ENCODE measurements at places on chromosomes 6 and 20.

GRCh38 chr6:143157131-143157530, 96.4 kb downstream of the AIG1 start:
- no peak for DNase-seq

GRCh38 chr6:26575494-26575939, 21.2 kb upstream of the ABT1 start:
- no peak for DNase-seq

GRCh38 chr6:28758818-28759235, 165.0 kb downstream of the TRIM27 start:
- DNase-seq: no peak

DNA sequence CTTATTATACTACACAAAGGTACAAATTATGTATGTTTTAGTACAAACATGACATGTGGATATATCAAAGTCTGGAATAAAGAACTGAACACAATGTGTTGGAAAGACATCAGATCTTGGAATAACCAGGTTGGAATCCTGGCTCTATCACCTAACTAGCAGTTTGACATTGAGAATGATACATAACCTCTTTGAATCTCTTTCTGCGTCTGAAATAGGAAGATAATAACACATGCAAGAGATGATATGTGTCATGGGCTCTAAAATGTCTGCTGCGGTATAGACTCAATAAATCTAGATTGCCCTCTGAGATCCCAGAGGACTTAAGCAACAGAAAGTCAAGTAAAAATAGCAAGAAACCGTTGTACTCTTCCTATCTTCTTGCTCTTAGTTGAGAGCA, 66.8 kb upstream of the CCN2 start:
- DNase-seq: no peak

GRCh38 chr6:126632271-126632670, 292.4 kb downstream of the CENPW start:
- no peak for DNase-seq

GRCh38 chr6:25302151-25302550, 23.0 kb downstream of the CARMIL1 start:
- DNase-seq: no peak

DNA sequence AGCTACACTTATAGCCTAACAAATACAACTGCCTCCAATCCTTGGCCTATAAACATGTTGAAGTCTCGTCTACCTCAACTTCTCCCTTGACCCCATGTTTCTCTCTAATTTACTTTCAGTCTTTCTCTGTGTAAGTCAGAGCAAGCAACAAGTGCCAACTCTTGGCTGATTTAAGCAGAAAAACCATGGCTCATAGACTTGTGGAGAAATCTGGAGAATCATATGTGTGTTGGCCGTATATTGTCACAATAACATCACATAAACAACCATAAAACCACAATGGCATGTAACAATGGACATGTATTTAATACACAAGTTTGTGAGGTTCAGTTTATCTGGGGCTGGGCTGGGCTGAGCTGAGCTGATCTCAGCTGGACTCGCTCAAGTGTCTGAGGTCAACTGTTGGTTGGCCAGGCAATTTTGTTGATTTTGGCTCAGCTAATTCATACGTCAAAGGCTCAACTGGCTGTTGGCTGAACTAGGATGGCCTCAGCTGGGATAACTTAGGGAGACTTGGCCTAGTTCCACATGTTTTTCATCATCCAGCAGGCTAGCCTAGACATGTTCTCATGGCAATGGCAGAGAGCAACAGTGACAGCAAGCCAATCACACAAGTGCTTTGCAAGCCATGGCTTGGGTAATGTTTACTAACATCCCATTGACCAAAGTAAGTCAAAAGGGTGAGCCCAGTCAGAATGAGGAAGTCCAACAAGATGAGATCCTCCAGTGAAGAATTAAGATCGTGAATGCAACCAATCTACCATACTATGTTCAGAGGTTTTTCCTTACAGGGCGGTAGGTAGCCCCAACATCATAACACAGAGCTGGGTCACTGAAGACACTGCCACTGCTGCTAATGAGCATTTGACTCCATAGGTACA, 12.9 kb upstream of the TBC1D22B start:
- peak; percentile 98 for DNase-seq

DNA sequence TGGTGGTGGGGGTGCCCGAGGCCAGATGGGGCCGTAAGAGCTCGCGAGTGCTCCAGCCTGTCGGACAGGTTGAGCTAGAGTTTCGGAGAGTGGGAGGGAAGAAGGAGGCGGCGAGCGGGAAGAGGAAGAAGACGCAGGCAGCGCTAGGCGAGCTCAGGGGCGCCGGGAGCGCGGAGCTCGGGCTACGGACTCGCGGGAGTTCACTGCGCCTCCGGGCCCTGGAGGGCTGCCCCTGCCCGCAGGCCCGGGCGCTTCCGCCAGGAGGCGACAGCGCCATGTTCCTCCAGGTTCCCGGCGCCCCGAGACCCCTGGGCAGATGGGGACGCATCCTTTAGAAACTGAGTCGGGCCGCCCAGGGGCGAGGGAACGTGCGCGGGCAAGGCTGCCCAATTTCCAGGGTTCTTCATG, 984 bp downstream of the TFAP2C start:
- no peak for DNase-seq

DNA sequence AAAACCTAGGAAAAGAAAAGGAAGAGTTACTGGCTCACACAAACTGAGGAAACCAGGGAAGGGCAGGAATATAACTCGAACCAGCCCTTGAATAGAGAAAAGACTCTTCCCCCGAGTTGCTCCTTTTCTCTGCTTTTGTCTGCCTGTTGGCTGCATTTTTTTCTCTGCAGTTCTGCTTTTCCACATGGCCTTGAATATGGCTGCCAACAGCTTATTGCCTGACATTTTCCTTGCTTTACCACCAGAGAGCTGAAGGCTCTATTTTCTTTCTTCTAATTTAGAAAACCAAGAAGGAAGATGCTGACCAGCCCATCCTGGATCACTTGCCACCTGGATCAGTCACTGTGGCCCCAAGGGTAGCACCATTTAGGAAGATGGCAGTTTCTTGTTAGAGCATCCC, 164.8 kb upstream of the MAN1A1 start:
- no peak for DNase-seq

GRCh38 chr6:21109391-21110178, 484.0 kb upstream of the SOX4 start:
- DNase-seq: no peak

DNA sequence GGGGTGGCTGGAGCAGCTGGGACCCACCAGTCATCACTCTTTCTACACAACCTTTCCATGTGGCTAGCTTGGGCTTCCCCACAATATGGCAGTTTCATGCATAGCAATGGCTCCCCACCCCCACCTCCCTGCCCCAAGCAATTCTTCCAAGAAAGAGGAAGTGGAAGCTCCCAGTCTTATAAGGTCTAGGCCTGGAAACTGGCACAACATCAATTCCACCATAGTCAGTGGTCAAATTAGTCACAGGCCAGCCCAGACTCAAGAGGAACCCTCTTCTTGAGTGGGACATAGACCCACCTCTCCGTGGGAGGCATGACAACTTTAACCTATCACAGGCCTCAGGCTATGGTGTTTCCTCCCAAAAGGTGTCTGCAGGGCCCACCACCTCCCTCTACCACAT, 17.7 kb downstream of the TGM6 start:
- DNase-seq: no peak

DNA sequence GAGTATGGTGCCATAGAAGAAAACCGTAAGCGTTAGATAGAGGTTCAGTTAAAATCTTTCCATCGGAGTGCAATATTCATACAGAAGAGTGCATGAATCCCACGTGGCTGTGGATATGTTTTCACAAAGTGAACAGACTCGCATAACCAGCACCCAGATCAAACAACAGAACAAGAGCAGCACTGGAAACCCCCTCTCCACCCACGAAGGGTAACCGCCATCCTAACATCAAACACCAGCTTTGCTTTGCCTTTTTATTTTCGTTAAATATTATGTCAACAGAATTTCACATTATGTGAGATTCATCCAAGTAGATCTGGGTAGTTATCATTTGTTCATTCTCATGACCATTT, 4.7 kb downstream of the GTSF1L start:
- no peak for DNase-seq

- DNase-seq: no peak
Measured at GRCh38 chr6:109478841-109479624, 4.0 kb downstream of the ZBTB24 start.

DNA sequence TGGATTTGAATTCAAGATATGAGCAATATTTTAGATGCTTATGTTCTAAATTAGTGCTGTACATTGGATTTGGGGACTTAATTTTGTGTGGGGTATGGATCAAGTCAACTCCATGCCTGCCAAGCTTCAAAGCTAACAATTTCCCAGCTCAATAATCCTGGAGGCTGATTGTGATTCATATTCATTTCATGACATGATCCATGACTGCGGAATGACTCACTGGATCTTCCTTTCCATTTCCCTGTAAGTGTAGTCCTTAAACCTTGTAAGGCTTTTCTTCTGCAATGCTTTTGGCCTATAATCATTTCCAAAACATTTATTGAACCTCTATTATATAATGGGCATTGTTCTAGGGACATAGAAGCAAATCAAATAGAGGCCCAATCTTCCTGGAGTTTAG, 44.7 kb upstream of the CCN2 start:
- DNase-seq: no peak

DNA sequence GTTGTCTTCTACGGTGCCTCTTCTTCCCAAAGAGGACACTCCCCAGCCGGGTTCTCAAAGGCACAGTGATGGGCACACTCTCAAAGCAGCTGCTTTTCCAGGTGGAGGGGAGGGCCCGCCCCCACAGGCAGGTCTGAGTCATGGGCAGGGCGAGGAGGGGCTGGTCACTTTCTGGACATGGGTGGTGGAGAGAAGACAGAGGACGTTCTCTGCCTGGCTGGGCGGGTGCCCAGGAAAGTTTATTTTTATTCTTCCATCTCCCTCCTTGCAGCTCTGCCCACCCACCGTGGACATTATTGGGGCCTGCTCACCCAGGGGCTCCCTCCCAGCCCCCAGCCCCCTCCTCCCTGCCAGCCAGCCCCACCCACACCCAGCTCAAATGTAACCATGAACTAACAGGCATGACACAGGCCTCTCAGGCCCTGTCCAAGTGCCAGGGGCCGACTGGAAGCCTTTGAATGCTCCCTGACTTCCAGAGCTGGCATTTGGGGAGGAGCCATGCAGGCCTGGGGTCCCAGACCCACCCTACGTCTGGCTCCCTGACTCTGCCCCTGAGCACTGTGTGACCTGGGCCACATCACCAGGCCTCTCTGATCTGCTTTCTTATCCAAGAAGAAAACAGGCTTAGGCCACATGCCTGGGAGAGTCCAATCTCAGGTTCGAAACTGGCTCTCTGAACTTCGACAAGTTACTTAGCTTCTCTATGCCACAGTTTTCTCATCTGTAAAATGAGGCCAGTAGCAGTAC, 8.0 kb downstream of the TGM2 start:
- DNase-seq: no peak
